ENCODE measurements at places on chromosomes 12 and 14.

DNA sequence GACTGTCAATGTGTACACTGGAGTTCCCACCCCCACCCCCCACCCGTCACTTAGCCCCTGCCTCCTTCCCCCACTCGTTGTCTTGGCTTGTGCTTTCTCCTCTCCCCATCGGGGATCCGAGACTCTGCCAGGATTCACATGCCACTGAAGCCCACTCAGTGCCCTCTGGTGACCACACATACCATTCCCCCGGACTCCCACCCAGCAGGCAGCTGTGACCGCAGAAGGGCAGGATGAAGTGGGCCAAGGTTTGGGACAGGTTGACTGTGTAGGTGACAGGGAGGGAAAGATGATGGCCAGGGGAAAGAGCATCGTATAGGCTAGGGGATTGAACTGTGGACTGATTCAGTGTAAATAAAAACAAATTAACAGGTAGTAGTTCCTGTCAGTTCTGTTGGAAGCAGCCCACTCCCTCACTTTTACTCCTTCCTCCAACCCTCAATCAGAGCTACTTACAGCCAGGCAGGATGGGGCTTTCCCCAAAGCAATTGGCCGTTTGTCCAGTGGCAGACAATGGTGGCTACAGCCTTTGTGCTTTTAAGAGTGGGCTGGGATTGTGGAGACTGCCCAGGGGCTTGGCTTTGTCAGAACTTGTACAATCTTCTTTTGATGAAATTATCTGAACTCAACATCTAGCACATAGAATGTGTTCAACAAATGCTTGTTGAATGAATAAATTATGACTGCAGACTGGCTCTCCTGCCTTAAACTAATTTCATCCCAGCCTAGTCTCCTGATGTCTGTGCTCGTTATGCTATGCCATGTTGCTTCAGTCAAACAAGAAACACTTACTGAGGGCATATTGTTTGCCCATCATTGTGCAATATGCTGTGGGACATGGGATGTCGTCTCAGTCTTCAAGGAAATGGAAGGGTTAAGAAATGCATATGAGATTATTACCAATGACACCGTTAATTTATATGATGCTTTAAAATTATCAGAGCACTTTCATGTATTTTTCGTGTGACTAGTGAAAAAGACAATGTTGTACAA, 30.2 kb downstream of the TTC9 start:
- no peak for DNase-seq

DNA sequence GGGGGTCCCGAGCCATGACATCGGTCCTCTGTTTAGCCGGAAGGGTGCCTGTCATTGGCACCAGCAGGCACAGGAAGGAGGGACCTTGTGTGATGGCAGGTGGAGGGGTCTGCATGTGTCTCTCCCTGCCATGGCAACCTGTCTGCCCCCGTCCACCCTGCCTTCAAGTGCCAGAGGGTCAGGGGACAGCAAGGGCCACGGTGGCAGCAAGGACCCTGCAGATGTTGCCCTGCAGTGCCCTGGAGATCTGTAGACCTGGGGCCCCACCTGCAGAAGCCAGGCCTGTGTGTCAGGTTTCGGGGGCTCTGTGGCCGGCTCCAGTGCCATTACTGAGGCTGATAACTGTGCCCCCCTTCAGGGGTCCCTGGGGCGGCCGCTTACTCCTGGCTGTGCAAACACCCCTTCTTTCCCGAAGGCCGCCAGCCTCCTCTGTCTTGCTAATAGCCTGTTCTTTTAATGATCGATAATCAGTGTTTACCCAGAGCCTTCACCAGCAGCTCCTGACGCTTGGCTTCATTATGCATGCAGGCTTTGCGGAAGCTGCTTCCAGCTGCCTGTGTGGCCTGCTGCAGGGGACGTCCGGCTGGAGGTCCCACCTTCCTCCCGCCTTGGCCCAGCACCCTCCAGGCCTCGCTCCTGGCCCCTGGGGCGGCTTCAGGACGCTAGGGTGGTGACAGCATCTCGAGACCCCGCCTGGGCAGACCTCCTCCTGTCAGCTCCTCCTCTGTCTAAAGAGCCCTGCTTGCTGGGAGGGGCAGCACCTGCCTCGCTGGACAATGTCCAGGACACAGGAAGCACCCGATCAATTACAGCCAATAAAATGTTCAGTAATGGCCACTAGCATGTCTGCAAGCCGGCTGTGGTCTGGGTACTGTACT, 153.0 kb downstream of the KIF26A start:
- no peak for DNase-seq

- no peak for DNase-seq
Observed at GRCh38 chr12:48279101-48279500, 71.6 kb downstream of the ZNF641 start.

- no peak for DNase-seq
Observed at GRCh38 chr14:65250162-65250495, 147.8 kb upstream of the MAX start.

Data from vagina (tissue), 2 donors.